ENCODE measurements at places on chromosomes 2 and 18.

GRCh38 chr18:58716060-58716756 is 44.9 kb downstream of the MALT1 start:
- DNase-seq: peak; percentile 20

DNA sequence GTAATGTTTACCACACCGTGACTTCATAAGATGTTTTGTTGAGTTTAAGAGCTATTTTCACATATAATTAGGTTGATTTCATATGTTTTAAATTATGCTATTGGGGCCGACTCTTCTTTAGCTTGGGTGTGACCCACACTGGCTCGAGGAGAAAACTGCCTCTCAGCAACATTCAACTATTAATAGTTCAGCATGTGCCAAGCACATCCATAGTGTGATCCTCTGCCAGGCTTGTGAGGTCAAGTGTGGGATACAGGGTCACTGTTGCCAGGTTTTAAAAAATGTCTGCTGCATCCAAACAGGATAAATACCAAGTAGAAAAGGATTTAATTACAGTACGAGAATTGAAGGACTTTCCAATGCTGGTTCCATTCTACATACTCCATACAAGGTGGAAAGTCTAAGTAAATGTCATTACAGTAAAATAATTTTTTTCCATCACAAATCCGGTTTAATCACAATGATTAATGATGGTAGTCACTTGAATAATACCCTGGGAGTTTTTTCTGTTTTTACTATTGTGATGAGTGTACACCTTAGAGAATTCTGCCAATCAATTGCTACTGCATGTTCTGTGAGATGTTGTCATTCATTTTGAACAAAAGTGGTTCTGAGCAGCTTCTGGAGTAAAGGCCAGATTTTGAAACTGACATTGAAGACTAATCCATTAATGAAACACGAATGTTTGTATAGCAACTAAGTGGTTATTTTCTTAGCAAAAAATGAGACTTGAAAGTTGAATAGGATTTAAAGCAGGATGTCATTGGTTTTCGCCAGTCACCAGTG is 84.5 kb downstream of the ABI2 start:
- DNase-seq: no peak

GRCh38 chr2:133787207-133787606 is 218.9 kb upstream of the NCKAP5 start:
- DNase-seq: no peak

DNA sequence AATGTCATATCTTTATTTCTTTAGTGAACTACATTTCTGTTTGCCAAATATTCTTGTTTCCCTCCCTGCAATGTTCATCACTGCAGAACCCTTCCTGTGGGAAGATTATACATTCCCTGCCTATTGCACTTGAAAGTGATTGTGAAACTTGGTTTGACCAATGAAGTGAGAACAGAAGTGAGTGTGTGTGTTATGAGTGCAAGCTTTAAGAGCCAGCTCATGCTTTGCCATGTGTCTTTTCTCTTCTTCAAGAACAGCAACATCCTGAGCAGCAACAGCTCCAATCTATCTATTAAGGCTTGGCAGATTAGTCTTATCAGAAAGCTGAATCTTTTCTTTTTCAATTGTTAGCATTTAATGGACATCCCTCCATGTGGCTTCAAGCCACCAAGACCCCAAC is 42.0 kb upstream of the UBE2E3 start:
- DNase-seq: peak; percentile 2

DNA sequence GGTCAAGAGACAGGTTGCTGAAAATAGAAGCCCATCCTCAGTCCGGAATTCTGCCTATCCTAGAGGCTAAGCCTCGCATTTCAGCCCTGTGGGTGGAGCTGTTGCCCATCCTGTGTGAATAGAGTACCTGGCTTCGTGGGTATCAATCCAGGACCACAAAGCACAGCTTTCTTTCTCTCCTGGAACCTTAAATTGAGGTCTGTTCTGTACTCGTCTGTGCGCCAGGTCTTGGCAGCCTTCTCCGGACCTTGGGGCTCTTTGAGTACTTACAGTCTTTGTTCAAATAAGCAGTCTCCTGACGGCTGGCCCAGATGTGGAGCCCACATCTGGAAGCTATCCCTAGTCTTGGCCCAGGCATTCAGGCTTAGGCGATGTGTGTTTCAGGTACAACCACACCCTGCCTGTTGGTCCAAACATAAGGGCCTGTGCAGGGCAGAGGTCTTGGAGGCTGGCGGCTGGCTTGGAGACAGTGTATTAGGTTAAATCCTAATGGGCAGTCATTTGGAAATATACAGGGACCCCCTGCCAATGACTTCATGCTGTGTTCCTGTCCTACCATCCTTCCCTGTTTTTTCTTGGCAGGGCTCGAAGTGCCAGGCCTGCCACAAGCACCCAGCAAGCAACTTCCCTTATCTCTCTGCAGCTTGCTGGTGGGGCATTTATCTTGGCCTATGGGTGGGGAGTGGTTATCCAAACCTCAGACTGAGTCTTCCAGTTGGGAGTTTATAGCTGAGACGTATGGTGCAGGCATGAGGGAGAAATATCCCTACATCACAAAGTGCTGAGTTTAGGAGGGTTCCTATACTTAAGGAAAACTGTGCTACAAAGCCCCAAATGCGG is 294.1 kb downstream of the BCL2 start:
- DNase-seq: no peak

DNA sequence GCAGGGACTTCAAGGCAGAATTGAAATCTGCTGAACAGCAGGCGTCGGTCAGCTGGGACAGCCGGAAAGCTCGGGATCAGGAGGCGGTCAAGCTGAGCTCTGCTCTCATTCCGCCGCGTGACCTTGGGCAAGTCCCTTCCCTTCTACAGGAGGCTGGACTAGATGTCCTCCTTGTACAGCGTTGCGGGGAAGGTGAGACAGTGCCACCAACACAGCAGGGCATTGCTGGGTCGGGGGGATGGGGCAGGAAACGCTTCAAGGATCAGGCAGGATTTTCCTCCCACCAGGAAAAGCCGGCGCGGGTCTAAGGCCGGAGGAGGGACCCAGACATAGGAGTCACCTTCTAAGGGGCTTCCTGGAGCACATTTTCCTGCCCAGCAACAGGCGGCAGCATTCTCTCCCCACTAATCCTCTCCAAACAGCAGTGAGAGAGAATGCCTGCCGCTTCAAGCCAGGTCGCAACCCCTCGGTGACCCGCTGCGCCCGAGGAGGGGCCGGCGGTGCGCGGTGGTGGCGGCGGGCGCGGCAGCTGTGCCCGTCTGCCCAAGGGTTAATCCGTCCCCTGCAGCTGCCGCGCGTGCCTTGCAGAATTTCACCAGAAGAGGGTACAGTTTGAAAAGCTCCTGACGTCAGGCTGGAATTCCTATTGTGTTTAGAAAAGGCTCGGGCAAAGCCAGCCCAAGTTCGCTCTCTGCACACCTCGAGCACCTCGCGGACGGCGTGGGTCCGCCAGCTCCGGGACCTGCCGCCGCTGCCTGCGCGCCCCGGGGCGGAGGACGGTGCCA is at the start of gene KCNF1:
KCNF1 (plus strand) TSS at position 644 of the 785 bp plus-strand sequence. CDS start 493 bp downstream, outside the sequence.
- peak; percentile 32 for DNase-seq

DNA sequence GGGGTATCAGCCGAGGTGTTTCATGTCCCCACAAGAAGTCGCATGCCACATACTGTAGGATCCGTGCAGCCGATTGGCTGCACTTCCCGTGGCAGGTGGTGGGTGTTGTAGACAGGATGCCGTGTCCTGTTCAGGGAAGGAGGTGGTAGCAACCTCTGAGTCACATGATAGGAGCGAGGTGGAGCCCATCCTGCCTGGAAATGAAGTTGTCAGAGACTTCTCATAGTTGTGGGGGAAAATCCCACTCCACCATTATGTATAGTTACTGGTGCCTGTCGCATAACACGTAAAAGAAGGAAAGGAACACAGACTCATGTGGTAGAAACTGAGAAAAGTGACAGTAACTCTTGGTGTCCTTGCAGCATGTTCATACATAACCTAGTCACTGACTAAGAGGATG is 91.4 kb upstream of the IL1R2 start:
- no peak for DNase-seq

DNA sequence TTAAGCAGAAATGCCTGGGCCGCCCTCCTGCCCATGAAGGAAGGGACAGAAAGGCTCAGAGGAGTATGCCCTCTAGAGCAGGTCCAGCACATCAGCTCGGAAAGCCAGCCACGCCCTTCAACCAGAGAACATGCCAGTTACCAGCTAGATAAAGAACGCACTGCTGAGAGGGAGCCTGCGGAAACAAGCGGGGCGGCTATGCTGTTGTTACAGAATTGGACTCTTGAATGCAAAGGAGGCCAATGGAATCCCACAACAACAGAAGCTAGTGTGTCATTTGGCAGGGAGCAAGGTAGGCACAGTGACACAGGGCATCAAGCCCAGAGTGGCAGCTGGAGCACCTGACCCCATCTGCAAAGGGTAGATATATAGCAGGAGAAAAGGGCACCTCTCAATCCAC is 242.9 kb upstream of the ID2 start:
- no peak for DNase-seq

- no peak for DNase-seq
Observed at GRCh38 chr2:33589444-33589843, 9.7 kb downstream of the FAM98A start.

DNA sequence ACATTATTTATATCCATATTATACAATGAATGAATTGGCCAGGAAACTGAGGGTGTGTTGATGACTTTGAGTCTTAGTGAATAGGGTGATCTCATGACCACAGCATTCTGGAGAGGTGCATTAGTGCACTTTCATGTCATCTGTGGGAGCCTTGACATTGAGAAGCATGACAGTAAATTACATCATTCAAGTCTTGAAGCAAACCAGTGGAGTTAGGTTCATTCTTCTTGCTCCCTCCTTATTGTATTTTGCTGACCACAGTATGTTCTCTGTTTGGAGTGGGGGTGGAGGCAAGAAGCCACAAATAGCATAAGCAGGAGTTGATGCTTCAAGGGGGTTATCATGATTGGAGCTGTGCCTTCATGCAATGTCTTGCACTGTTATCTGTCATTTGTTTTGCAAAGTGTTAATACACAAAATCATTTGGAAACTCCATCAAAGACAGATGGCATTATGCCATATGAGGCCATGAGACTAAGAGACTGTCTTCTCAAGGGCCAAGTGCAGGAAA is 680.2 kb downstream of the NYAP2 start:
- DNase-seq: peak; percentile 67

GRCh38 chr2:101149241-101150192 is 1.7 kb downstream of the TBC1D8 start:
- DNase-seq: no peak

- no peak for DNase-seq
Observed at GRCh38 chr18:13231151-13231550, 12.6 kb downstream of the LDLRAD4 start.

DNA sequence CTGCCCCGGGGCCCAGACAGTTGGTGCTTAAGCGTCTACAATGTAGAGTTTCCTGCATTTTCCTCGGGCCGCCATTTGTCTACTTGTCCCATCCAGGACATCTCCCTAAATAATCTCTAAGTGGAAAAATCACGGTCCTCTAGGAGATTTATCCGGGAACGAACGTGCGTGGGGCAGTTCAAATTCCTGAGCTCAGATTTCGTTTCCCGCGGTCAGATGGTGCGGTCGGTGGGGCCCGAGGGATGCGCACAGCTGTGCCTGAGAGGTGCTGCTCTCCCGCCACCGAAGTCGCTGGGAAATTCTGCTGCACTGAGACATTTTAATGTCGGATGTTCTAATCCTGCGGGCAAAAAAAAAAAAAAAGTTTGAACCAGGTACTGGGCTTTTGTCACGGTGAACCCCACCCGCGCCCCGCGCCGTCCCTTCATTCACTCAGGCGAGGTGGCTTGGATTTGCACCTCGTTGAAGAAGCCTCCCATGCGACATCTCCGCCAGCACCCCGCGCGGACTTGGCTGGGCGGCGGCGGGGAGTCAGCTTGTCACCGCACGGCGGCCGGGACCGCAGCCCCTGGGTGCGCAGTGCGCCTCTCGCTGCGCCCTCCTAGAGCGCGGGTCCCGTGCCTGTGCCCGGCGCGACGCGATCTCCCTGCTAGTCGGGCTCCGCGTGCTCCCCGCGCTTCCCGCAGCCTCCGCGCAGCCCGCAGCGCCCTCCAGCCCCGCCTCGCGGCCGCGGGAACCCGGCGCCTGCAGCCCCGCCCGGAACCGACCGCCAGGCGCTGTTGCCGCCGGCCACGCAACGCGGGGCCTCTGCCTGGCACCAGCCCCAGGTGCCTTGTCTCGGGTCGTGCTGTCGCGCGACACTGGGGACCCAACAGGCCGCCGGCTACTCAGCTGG is 191.9 kb upstream of the TCF4 start:
- DNase-seq: peak; percentile 36
